ENCODE measurements at places on chromosomes 12 and 14.

DNA sequence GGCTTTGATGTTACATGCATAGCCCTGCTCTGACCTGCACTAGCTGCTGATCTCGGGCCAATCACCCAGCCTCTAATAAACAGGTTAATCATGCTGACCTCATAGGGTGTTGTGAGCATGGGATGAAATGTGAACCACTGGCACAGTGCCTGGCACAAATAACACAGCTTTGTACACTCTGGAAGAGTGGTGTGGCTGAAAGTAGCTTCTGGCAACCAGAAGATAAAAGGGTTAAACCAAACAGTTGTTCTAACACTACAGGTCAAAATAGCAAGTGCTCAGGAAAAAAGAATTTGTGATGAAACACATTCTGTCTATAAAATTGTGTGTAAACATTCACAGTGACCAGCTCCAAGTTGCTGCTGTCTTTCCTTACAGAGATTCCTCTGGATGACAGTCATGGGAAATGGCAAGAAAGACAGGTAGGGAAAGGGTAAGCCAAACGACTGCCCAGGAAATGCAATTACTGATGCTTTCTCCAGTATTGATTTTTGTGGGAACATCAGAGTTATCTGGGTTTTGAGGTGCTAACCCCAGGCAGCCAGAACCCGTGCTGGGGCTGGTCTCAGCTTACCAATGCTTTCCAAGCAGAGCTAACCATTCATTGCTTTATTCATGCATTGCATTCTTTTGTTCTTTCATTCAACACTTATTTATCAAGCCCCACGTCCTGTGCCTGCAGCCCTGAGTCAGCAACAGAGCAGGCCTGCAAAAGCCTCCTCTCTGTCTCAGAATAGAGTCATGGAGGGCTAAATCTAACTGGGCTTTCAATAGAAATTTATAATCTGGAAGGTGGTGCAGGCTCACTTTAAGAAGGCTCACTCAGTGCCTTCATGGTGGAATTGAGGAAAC lies 38.1 kb upstream of the CAPRIN2 start:
- no peak for DNase-seq

DNA sequence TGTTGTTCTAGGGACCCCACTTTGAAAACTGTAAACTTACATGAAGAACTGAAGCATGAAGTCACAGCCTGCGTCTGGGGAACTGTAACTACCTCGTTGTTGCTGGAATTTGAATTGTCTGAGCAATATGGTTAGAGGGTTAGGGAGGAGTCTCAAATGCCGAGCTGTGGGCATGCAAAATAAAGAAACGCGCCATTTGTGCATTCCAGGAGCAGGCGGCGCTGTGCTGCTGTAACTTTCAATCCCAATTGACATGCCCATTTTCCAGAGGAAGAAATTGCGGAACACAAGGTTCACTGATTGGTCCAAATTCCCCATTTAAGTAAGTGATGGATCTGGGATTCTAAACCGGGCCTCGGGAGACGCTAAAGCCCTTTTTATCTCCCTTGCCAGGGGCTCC lies 61.3 kb downstream of the ZNF664 start:
- DNase-seq, result no peak

DNA sequence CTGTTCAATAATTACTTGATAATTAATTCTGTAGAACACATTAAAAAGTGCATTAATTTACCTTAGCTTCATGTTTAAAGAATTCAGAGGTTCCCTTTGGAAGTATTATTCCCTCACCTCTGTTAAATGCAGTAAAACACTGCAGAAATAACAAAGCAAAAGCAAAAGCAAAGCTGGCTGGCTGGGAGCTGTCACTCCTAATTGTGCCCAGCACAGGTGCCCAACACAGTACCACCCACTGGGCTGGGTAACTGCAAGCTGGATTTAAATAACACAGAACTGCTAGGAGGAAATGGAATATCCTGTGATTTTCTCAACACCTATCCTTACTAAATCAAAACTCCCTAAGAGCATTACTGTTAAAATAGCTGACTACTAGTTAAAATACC lies 72.6 kb downstream of the SLC2A13 start:
- DNase-seq, result no peak

- no peak for DNase-seq
These were observed 26.3 kb upstream of the ST8SIA1 start for GRCh38 chr12:22360774-22361173.

- no peak for DNase-seq
These were observed 5.5 kb upstream of the CISTR start for GRCh38 chr12:53757101-53757770.

- DNase-seq, result no peak
These were observed 120.2 kb downstream of the EMP1 start for GRCh38 chr12:13316587-13317246.

- no peak for DNase-seq
These were observed 68.9 kb upstream of the NCOR2 start for GRCh38 chr12:124636138-124636978.

DNA sequence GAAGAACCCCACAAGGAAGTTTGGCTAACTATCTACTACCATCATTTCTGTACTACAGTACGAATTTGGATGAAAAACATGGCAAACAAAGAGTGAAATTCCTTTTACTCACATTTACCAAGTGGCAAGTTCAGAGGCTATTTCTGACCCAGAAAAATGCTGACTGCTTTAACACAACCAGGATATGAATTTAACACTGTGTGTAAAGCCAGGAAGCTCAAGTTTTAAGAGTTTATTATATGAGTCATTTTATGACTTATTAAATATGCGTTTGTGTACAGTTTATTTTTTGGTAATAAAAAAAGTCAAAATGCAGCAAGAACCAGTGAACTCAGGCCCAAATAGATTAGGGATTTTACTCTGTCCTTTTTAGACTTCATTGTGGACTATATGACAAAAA lies 58.4 kb upstream of the STAC3 start:
- DNase-seq, result no peak

DNA sequence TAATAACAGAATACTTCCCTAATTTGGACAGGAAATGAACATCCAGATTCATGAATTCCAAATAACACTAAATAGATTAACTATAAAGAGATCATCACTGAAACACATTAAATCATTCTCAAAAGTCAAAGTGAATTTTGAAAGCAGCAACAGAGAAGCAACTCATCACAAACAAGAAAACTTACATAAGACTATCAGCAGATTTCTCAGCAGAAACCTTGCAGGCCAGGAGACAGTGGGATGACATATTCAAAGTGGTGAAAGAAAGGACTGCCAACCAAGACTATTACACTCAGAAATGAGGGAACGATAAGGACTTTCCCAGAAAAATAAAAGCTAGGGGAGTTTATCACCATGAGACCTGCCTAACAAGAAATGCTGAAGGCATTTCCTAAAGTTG lies 70.8 kb downstream of the ITPR2 start:
- DNase-seq, result no peak

DNA sequence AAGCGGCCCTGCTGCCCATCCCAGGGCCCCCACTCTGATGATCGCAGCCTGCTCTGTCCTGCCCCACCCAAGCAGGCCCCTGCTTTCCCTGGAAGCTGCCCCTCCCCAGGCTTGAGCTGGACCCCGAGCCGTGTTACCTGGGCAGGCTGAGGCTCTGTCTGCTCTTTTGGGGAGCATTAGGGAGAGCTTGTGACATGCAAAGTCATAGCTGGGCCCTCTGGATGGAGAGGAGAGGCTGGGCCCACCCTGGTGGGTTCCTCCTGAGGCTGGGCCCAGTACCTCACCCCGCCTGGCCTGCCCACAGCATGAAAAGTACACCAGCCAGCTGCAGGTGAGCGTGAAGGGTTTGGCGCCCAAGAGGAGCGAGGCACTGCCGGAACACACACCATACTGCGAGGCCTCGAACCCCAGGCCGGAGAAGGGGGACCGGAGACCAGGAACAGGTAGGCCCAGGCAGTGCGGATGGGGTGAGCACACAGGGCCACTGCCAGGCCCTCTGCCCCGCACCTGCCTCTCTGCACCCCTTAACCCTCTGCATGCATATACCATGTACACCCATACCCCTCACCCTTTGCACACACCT lies 15.0 kb downstream of the CEP170B start:
- DNase-seq, result no peak

DNA sequence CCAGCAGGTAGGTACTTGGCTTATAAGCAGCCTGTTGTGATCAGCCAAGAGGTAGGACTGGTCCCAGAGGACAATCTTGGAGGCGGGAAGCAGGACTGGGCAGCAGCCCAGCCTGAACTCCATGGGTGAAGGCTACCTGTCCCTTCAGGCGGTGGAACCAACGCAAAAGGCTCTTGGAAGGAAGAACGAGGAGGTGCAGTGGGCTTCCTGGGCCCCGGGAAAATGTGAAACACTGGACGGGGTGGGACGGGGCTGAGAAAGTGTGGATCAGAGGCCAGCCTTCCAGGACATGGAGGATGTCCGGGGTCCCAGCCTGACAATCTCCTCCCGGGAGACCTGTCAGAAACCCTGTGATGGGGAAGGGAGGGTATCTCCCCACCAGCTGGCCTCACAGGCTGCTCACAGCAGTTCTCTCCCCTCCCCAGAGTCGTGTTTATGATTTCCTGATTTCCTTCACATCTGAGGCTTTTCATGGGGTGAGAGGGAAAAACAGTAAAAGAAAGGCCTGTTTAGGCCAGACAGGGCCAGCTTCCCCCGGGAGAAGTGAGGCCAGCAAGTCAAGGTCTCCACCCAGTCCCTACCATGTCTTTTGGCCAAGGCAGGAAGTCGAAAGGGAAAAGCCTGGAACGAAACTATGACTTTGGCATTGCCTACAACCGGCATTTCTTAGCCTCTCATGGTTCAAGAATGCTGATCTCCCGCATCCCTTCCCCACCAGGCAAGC lies 11.3 kb downstream of the CMKLR1 start:
- DNase-seq, result no peak

DNA sequence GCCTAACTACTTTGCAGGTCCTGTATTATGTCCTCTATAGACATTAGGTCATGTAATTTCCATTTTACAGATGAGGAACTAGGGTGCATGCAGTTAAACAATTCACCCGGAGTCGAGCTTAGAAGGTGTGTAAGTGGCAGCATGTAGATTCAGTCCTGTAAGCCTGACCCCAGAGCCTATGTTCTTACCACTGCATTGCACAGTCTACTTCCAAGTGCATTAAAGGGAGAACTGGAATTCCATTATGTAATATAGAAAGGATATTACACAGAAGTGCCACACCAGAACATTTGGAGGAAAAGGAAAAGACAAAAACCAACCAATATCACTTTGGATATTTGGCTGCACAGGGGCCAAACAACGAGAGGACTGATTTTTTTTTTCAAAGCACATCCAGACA lies 1.2 kb downstream of the GLT8D2 start:
- DNase-seq, result no peak

Data from esophagus squamous epithelium (tissue), 5 donors.